ENCODE measurements at places on chromosomes 7 and 10.

GRCh38 chr7:360454-361100, 70.6 kb downstream of the FOXL3 start:
- DNase-seq, result no peak

DNA sequence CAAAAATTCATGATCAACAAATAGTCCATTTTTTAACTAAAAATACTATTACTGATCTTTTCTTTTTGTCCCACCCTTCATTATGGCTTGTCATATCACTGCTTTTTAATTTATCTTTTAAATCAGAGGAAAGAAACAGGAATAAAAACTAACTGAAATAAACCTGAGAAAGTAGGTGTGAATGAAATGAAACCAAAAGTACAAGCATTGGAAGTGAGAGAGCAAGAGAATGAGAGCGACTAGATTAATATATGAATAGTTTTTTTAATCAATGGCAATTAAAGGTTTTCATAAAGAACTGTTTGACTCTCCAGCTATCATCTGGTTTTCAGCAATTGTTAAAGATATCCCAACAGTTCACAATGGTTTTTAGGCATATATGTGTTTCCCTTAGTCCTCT, 137.8 kb downstream of the SPAG6 start:
- DNase-seq, result no peak

DNA sequence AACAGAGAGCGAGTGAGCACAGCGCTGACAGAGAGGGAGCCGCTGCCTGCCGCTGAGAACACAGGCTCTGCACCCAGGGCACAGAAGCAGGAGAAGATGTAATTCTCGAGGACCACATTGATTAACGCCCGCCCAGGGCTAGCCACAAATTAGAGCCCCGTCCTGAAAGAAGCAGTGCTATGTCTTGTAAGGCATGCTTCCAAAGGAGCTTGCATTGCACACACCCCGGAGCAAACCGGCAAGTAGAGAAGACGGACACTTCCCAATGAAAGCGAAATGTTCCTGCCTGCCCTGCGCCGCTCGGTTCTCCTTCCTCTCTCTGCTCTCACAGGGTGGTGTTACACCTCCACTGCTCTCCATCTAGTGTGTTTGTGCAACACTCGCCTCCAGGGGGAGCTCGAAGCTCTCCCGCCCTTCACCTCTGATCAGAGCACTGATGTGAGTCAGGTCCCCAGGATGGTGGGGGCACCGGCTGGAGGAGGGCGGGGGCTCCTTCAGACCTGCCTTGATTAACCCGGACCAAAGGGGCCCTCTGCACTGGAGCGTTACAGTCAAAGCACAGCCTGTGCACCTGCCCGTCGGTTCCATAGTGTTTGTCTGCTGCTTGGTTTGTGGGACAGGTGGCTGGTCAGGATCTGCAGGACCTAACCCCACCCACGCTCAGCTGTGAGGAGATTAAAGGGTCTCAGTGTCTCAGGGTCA, 316.5 kb downstream of the ADARB2 start:
- no peak for DNase-seq

DNA sequence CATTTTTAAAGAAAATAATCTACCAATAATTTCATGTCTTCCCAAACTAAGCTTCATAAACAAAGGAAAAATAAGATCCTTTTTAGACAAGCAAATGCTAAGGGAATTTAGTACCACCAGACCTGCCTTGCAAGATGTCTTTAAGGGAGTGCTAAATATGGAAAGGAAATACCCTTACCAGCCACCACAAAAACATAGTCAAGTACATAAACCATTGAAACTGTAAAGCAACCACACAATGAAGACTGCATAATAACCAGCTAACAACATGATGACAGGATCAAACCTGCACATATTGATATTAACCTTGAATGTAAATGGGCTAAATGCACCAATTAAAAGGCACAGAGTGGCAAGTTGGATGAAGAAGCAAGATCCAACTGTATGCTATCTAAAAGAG, 586.5 kb upstream of the NRG3 start:
- no peak for DNase-seq

DNA sequence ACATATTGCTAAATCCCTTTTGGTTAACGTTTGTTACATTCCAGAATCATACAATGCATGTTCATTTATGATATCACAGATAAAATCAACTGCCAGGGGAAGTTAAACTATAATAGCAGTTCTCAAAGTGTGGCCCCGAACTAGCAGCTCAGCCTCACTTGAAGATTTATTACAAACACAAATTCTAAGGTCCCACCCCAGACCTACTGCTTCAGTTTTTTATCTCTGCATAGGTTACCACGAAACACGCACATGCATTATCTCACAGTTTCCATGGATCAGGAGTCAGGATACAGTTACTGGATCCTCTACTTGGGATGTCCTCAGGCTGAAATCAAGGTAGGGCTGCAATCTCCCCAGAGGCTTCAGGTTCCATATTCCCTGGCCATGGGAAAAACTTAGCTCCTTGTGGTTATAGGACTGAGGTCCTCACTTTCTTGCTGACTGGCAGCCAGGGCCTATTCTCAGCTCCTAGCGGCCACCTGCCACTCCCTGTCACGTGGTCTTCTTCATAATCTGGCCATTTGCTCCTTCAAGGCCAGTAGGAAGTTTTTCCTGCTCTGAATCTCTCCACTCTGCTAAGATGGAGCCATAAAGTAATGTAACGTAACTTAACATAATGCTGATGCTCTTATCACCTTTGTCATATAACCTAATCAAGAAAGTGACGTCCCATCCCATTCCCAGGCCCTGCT, 50.5 kb upstream of the YAE1 start:
- DNase-seq, result no peak

GRCh38 chr10:45253183-45253914, 62.1 kb downstream of the OR13A1 start:
- no peak for DNase-seq

DNA sequence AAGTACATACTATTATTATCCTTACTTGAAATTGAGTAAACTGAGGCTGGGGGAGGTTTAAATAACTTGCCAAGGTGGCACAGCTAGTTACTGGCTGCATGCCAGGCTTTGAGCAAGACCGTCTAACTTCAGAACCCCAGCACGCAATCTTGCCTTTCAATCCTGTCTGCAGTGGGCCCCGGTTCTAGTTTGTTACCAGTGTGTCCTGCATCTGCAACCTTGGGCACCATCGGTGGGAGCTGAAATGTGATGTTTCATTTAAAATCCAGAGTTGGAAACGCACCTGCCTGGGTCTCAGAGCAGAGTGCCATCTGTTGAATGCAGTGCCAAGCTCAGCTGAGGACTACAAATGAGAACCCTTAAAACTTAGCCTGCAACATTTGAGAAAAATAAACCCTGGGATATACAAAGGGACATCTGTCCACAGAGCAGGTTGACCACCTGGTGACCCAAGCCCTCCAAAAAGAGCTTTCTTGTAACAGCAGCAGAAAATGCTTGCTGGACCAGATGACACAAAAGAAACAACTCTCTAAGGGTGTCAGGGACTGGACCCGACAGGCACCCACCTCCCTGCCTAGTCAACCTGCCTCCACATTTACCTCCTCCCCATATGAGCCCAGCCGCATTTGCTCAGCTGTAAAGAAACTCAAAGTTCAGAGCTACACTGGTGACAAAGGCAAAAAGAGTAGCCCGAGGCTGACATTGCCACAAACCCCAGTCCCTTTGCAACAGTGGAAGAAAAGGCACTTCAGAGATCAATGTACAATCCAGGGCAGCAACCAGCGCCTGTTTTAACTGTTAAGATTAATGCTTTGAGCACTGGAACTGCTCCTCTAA, 1.7 kb downstream of the SH3PXD2A start:
- DNase-seq, result no peak

DNA sequence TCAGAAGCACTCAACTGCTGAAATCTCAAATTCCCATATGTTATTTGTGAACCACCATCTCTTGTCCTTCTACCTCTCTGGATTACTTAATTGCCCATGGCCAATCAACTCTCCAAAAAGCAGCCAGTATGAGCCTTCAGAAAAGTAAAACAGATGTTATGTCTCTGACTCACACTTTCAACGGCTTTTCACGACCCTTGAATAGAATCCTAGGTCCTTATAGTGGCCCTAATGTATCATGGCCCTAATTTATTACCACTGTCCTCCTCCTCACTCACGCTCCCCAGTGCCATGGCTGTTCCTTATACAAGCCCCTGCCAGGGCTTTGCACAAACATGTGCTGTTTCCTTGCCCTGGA, 20.0 kb downstream of the ZNF438 start:
- DNase-seq, result peak; percentile 57

GRCh38 chr7:76356115-76356514, 2.7 kb downstream of the YWHAG start:
- no peak for DNase-seq

- no peak for DNase-seq
Observed at GRCh38 chr10:130763491-130763890, 548.0 kb downstream of the TCERG1L start.

DNA sequence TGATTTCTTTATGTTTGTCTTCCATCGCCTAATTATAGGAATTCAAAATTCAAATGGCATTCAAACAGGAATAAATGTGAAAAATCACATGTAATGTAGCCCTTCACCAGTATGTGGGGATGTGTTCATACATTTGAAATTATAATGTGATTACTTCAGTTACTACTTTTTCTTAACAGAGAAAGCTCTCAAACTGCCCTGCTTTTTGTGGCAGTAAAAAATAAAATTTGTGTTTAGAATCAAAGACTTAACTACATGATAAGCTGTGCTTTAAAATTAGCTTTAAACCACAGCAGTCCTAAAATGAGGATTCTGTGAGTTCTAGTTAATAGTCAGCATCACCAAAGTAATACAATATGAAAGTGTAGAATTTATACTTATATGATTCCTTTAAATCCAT, 7.8 kb upstream of the HERC4 start:
- DNase-seq, result peak; percentile 61

DNA sequence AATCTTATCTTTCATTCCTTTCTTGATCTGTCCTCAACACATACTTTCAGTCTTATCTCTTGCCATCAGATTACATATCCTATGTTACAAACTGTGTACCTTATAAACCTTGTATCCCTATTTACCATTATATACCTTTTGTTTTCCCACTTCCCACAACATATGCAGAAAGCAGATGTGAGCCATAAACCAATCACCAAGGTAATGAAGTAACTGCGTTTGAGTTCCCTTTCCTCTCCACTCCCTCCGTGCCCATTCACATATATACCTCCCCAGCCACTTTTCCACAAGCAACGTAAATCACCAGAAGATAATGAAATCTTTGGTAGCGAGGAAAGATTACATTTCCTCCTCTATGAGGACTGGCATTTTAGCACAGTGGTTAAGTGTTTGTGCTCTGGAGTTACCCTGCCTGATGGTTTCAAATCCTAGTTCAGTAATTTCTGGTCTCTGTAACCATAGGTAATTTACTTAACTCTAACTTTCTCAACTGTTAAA, 55.5 kb upstream of the PHF14 start:
- DNase-seq, result no peak

DNA sequence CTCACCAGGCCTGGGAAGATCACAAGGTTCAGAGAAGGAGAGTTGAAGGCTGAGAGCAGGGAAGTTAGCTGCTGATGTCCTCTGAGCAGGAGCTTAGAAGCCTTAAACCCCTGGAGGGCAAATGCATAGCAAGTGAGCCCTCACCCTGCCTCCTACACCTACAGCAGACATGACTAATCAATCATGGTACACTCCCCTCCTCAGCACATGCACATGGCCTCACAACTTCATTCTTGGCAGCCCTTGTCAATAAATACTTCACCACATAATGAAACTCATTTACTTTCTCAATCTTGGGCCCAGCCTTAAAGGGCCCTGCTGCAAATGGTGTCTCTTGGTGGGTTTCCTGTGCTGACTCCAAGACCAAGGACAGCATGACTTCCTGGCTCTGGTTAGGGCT, 12.9 kb downstream of the MMRN2 start:
- peak; percentile 32 for DNase-seq

- no peak for DNase-seq
Observed at GRCh38 chr7:157426463-157427301, 89.9 kb downstream of the DNAJB6 start.

GRCh38 chr7:19106241-19107080, 11.0 kb downstream of the TWIST1 start:
- DNase-seq, result peak; percentile 67

DNA sequence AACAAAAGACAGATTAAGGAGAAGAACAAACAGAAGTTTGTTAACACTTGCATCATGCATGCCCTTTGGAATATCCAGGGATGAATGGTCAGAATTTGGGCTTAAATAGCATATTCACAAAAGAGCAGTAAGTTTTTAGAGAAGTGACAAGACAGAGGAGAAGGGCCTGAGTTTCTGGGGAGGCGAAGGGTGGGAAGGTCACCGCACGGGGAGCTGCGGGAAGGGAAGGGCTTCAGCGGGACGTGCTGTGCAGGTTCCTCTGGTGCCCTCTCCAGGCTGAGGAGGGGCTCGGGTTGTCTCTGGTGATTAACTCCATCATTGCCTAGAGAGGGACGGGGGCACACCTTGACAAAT, 10.4 kb upstream of the ZNF22 start:
- DNase-seq, result no peak

DNA sequence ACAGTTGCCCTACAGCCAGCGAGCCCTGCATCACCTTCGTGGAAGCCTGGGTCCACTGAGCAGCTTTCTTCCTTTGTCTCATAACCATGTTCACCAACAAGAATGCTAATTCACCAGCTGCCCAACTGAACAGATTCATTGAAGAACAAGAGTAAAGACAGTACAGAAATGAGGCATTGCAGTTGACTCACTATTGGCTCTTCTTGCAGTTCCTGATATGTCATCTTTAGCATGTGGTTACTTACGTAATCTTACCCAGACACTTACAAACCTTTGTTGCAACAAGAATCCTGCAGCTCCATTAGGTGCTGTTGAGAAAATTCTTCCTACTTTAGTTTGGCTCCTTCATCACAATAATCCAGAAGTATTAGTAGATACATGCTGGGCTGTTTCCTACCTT, 174.0 kb upstream of the TPK1 start:
- no peak for DNase-seq

DNA sequence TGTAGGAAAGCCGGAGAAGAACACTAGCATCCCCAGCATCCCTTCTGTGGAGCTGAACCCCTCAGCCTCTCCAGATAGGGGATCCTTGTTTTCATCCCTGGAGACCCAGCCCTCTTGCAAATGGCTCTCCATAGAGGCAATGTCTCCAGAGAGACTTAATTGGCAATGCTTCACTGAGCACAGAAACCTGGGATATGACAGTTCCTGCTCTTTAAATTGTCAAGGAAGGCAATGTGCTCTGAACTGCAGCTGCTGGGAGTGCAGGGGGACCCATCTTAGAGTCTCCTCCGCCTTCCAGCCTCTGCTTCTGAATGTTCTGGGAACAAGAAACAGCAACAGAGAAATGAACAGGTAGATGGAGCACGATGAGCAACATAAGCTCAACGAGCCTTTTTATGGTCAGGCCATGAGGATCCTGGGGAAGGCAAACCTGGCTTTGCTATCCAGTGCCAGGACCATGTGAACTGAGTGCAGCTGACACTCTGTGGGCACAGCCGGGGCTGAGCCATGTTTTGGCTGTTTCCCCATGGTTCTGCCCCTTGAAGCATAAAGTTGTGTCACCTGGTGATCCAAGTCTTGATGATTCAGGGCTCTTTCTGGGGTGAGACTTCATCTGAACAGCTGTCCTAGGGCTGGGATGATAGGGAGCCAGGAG, 481.0 kb downstream of the PLXNA4 start:
- DNase-seq, result no peak

- peak; percentile 53 for DNase-seq
Observed at GRCh38 chr7:80136261-80137055, 1.8 kb downstream of the GNAI1 start.

All from EL (cell line).